RPMI8226 (cell line): ENCODE measurements at places on chromosomes 5 and 9.

DNA sequence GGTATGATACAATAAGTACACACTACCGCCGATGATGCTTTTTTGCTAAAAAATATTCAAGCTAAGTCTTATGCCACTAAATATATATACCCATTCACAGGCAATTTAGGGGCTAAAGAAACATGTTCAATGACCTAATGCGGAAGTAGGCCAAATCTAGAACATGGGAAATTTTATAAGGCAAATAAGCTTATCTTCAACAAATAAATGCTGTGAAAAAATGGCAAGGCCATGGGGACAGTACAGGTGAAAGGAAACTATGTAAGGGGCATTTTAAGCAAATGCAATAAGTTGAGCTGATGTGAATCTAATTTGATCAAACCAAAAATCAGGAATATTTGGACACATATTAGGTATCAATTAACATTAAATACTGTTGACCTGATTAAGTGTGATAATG is 339.5 kb upstream of the EDIL3 start:
- DNase-seq, result no peak

GRCh38 chr9:121744002-121744686 is 92.7 kb downstream of the DAB2IP start:
- peak; percentile 66 for DNase-seq

GRCh38 chr9:92534204-92534603 is 1.6 kb downstream of the ECM2 start:
- no peak for DNase-seq

DNA sequence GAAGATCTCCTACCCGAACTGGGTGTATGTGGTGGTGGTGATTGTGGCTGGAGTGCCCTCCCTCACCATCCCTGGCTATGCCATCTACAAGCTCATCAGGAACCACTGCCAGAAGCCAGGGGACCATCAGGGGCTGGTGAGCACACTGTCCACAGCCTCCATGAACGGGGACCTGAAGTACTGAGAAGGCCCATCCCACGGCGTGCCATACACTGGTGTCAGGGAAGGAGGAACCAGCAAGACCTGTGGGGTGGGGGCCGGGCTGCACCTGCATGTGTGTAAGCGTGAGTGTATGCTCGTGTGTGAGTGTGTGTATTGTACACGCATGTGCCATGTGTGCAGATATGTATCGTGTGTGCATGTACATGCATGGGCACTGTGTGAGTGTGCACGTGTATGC is 3.5 kb upstream of the SLC6A18 start:
- no peak for DNase-seq

DNA sequence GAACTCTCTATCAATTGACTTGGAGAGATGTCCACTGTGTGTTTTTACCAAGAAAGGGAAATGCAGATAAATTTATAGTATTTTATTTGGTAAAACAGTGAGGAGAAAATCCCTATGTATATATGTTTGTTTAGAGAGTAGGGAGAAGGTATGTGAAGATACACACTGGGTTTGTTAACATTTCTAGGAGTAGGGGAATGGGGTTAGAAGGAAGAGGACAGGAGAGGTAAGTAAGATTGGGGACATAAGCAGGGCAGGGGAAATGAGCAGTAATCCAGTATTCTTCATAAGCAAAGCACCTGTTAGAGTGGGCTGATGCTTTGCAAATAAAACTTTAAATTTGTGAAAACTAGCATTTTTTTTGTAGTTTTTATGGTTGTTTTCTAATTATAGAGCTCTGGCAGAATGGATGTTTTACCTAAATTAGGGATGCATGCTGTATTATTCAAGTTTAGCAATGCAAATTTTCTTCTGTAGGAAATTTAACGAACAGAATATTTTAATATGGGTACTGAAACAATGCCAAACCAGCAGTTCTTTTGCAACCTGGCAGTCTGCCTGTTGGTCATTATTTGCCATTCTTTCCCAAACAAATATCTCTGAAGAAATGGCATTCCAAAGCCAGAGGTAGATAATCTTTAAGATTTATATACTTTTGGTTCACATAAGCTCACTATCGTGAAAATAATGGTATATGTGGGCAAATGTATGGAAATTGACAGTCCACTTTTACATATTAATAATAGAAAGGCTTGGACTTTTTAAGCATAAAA is 19.4 kb upstream of the DCP2 start:
- no peak for DNase-seq

DNA sequence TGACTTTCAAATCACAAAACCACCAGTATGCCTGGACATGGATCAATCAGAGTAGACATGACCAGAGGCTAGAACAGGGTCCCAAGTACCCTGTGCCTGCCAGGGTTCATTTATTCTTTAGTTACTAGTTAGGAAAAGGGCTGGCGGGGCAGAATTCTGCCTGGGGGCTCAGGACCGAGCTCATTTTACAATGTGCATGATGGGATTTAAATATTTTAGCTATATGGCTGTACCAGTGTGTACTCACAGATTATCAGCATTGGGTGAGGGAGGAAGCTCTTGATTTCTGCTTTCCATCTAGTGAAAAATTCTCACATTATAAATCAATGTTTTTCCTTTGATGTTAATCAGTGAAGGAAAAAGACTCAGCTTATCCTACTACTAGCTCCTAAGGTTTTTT is 1511.1 kb downstream of the EFNA5 start:
- no peak for DNase-seq

DNA sequence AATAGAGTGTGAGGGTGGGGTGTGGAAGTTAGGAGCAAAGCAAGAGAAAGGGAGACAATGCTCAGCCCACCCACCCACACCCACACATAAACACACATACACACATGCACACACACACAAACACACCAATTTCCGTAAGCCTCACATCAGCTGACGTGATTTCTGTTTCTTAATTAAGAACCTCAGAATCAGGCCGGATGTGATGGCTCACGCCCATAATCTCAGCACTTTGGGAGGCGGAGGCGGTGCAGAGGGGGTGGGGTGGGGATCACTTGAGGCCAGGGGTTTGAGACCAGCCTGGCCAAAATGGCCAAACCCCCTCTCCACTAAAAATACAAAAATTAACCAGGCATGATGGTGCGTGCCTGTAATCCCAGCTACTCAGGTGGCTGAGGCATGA is 26.4 kb upstream of the PIK3R1 start:
- no peak for DNase-seq

- peak; percentile 47 for DNase-seq
Observed at GRCh38 chr5:62791059-62791458, 212.4 kb downstream of the LRRC70 start.

DNA sequence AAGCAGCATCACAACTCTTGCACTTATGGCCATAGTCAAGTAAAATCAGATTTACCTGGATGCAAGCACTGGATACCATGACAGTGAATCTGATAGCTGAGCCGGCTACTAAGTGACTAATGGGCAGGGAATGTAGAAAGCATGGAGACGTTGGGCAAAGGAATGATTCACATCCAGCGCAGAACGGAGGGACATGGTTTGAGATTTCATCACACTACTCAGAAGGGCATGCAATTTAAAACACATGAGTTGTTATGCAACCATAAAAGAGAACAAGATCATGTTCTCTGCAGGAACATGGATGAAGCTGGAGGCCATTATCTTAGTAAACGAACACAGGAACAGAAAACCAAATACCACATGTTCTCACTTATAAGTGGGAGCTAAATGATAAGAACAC is 169.1 kb upstream of the PIK3R1 start:
- DNase-seq, result no peak

- DNase-seq, result no peak
Observed at GRCh38 chr5:157201857-157202256, 21.2 kb downstream of the ITK start.

- peak; percentile 95 for DNase-seq
Observed at GRCh38 chr5:54651482-54652076, 134.0 kb downstream of the SNX18 start.

- DNase-seq, result no peak
Observed at GRCh38 chr5:151002250-151002649, 18.1 kb upstream of the GPX3 start.

DNA sequence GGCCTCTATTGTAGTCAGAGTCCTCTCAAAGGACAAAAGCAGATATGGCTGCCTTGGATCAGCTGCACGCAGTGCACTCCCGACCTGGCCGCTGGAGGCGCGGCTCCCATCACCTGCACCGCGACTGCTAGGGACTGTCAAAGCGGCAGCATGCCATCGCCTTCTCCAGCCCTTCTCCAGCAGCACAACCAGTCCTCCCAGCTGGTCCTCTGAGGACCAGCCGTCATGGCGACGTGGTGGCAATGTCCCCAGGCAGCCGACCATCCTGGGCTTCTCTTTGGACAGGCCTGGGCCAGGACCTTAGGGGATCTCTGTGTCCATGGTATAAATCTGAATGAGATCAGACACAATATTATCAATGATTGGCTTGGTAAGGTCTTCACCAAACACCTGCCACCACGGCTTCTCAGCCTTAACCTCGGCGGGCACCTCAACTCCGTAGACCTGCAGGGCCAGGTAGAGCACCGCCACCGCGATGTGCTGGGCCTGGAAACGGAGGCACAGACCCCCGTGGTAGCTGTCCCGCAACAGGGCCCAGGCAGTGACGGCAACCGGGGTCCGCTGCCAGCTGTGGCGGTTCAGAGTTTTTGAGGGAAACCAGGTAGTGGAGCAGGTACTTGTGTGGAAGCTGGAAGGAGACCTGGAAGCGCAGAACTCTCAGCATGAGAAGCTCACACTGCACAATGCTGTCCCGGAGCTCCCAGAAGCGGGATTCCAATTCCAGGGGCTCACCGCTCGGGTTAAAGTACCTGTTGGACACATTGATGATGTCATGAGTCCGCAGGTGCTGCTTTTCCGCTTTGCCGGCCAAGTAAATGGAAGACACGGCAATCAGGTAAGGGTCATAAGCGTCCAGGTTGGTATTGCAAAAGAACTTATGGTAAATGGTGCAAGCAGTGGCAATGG is 8.5 kb downstream of the DUSP1 start:
- no peak for DNase-seq

GRCh38 chr5:15375559-15375958 is 124.4 kb upstream of the FBXL7 start:
- DNase-seq, result no peak

DNA sequence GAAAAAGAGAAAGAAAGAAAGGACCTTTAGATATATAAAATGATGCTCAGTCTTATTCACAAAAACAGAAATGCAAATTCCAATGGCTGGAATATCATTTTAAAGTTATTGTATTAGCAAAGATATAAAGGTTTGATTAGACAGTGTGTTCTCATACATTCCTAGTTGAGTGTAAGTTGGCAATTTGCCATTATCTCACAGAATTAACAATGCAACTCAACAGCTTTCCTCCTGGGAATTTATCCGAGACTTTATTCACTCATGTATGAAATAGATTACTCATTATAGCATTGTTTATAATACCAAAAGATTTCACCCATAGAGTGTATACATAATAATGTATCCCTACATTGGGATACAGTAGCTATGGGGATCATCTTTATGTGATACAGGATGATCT is 27.1 kb upstream of the MLLT3 start:
- DNase-seq, result no peak

DNA sequence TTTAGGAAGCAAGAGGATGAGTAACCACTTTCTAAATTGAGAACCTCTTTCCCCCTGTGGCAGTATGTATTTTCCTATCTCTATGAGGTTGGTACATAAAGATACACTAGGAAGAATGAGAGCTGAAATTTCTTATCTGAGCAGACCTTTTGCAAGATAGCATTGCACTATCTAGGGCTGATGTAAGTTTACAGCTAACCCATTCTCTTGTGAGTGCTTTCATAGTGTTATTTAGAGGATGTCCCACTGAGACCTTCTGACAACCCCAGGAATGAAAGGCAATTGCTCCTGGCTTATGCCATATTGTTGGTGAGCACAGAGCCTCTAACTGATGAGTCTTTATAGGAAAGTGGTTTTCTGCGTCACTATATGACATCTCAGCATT is 1209.3 kb upstream of the CDH6 start:
- no peak for DNase-seq

- no peak for DNase-seq
Observed at GRCh38 chr5:124844371-124844920, 98.0 kb upstream of the ZNF608 start.

GRCh38 chr5:30764704-30765103 is 428.8 kb upstream of the CDH6 start:
- DNase-seq, result no peak

GRCh38 chr9:130191068-130191748 is 19.0 kb downstream of the NCS1 start:
- no peak for DNase-seq

DNA sequence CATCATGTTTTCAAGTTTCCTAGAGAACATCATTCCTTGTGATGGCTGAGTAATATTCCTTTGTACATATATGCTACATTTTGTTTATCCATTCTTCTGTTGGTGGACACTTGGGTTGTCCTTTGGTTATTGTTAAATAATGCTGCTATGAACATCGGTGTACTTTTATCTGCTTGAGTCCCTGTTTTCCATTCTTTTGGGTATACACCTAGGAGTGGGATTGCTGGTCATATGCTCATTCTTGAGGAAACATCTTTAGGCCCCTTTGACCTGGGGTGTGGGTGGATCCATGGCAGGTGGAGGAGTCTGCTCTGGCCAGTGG is 25.3 kb downstream of the GALNT12 start:
- no peak for DNase-seq

GRCh38 chr5:133794771-133795415 is 173.5 kb downstream of the C5orf15 start:
- DNase-seq, result peak; percentile 33

- DNase-seq, result no peak
Observed at GRCh38 chr5:111142932-111143331, 50.8 kb downstream of the WDR36 start.

- DNase-seq, result no peak
Observed at GRCh38 chr5:61641748-61642565, 309.9 kb downstream of the ZSWIM6 start.

DNA sequence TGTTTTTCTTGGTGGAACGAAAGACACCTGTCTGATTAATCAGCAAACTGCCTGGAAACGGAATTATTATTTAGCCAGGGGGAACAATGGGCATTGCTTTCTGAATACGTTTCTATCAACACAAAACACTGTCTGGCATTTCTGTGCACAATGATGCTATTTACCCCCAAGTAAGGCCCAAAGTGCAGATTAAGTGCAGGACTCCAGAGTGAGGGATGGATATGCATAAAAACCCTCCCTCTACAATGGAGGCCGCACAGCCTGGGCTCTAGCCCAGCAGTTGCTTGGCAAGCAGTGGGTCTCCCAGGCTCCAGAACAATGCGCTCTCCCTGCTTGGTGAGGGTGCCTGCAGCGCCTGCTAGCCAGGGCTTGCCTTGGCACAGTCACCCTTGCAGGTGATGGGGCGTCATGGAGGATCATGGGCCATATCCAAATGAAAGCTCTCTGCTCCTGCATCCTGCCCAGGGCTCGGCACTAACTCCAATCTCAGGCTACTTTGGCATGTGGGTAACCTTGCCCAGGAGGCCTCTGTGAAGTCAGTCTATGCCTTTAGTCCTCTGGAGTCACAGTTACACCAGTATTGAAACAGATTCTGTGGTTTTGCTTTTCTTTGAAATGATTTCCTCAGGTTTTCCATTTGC is 11.5 kb upstream of the SPATA24 start:
- peak; percentile 50 for DNase-seq

DNA sequence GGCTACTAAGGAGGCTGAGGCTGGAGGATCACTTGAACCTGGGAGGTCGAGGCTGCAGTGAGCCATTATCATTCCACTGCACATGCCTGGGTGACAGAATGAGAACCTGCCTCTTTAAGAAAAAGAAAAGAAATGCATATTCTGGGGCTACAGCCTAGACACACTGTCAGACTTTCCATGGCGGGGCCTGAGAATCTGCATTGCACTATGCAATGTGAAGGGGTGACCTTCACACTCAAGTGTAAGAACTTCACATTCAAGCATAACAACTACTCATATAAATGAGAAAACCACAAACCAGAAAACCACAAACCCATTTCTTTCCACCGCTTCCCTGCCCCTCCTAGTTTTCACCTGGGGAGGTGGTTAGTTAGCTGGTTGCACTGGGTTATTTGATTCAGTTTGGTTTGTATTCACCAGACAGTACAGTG is 18.0 kb upstream of the FBP2 start:
- peak; percentile 61 for DNase-seq
